ENCODE measurements at places on chromosomes 3 and 15. TPM values are rescaled to one million over a fixed set of nuclear protein-coding genes. Genes with fewer than 3 reads are reported as not detected.
A peak's percentile ranks its signal among the peaks of the same experiment; 100 is the strongest.

DNA sequence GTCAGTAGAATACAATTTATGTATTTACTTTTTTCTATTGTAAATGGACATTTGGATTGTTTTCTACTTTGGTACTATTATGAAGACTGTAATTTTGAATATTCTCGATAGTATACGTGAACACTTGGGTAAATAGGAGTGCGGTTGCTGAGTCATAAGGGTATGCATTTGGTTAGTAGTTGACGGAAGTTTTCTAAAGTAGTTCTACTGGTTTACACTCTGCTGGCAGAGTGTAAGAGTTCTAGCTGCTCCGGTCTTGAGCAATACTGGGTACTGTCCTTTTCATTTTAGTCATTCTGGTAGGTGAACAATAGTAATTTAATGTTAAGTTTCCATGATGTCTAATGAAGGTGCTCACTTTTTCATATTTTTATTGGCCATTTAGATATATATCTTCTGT lies 70.0 kb downstream of the MEF2A start:
- DNase-seq, result no peak

- peak; percentile 84 for DNase-seq
Measured at GRCh38 chr15:99717161-99718009, 15.9 kb downstream of the LYSMD4 start.

DNA sequence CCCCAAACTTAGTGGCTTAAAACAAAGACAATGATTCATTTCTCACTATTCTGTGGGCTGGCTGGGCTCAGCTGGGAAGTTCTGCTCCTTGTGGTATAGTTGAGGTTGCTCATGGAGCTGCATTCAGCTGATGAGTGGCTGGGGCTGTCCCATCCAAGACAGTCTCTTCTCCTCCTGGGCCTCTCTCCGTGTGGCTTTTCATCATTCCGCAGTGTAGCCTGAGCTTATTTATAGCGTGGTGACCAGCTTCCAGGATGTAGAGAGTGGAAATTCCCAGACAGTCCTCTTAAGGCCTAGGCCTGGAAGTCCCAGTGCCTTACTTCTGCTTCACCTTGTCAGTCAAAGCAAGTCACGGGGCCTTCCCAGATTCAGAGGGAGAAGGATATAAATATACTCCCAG lies 136.7 kb upstream of the DAZL start:
- no peak for DNase-seq

- DNase-seq, result no peak
Measured at GRCh38 chr3:67648229-67648628, 6.2 kb downstream of the SUCLG2 start.

DNA sequence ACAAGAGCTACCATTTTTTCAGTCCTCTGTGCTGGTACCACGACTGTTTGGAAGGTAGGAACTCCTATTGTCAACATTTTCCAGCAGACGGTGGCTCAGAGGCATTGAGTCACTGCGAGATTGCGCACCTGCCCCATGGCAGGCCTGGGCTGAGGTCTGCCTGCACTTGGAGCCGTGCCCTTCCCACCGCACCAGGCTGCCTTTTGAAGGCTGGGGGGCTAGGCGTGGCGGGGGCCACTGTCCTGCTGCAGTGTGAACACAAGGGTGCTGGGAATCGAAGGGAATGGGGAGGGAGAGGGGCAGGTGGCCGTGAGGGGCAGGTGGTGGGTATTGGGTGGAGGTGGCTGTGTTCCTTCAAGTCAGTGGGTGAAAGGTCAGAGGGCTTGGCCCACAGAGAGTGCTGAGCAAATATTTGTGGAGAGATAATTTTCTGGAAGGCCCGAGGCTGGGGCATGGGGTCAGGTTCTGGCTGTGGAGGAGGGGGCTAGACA lies 16.3 kb downstream of the SNX33 start:
- DNase-seq, result no peak

The STARD9 gene
- polyA plus RNA-seq, result 17.8 TPM

The AMIGO3 gene
- 1.2 TPM for polyA plus RNA-seq
